ENCODE measurements at places on chromosomes 2 and 18.

GRCh38 chr2:196987649-196988364, 61.3 kb upstream of the PGAP1 start:
- peak; percentile 68 for DNase-seq

- DNase-seq, result no peak
Observed at GRCh38 chr2:117127680-117128079, 686.8 kb upstream of the DDX18 start.

GRCh38 chr2:139574371-139574770, 794.2 kb upstream of the NXPH2 start:
- DNase-seq, result no peak

- no peak for DNase-seq
Observed at GRCh38 chr2:8494151-8494550, 187.7 kb upstream of the ID2 start.

GRCh38 chr2:43254331-43254730, 27.9 kb upstream of the ZFP36L2 start:
- DNase-seq, result no peak

GRCh38 chr2:102736110-102736409, 25.8 kb upstream of the TMEM182 start:
- DNase-seq, result no peak

- DNase-seq, result no peak
Observed at GRCh38 chr2:234986390-234986789, 34.6 kb downstream of the SH3BP4 start.

DNA sequence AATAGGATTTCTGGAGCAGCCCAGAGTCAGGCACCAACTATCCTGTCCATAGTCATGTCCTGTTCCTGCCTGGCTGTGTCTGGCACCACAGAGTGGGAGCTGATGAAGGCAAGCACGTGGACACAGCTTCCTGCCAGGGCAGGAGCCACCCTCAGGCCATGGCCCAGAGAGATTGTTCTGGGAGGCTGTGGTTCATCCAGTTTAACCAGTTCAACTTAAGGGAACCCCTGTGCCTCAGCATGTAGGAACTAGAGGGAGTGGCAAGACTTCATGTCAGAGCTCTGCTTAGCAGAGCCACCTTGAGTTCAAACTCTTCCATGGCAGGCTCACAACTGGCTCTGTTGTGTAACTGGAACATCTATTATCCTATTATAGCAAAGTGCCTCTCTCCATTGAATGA, 73.2 kb upstream of the NCKAP5 start:
- DNase-seq, result no peak

GRCh38 chr18:76378526-76379215, 116.4 kb downstream of the ZNF516 start:
- no peak for DNase-seq

DNA sequence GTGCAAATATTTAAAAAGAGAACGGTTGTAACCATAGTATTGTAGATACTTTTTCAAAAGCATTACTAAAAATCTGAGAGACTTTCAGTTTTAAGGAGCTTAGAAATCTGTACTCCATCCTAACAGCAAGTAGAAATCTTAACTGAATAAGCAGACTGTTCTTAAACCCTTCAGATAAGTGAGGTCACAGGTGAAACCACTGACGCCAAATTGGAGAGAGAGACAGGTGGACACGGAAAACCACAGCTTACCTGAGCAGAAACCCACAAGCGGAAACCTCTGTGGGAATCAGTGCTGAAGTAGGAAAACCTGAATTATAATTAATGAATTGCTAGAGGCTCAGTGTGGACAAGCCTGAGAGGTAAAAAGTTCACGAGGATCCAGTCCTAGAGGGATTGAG, 959.4 kb upstream of the CELF4 start:
- no peak for DNase-seq

GRCh38 chr2:50476174-50476573, 555.8 kb downstream of the NRXN1 start:
- DNase-seq, result no peak

DNA sequence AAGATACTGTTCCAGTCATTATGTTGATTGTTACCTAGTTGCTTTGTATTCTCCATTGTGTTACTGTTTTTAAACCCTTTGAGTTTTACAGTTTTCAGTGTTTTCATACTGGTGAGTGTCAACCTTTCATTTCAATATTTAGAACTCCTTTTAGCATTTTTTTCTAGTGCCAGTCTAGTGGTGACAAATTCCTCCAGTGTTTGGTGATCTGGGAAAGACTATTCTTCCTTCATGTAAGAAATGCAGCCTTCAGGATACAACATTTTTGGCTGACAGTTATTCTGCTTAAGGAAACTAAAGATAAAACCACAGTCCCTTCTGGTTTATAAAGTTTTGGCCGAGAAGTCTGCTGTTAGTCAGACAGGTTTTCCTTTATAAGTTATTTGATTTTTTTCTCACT, 143.8 kb downstream of the ETAA1 start:
- no peak for DNase-seq

GRCh38 chr2:69141061-69141460, 128.1 kb downstream of the ANTXR1 start:
- DNase-seq, result no peak

GRCh38 chr2:42319265-42319664, 41.8 kb downstream of the COX7A2L start:
- no peak for DNase-seq

DNA sequence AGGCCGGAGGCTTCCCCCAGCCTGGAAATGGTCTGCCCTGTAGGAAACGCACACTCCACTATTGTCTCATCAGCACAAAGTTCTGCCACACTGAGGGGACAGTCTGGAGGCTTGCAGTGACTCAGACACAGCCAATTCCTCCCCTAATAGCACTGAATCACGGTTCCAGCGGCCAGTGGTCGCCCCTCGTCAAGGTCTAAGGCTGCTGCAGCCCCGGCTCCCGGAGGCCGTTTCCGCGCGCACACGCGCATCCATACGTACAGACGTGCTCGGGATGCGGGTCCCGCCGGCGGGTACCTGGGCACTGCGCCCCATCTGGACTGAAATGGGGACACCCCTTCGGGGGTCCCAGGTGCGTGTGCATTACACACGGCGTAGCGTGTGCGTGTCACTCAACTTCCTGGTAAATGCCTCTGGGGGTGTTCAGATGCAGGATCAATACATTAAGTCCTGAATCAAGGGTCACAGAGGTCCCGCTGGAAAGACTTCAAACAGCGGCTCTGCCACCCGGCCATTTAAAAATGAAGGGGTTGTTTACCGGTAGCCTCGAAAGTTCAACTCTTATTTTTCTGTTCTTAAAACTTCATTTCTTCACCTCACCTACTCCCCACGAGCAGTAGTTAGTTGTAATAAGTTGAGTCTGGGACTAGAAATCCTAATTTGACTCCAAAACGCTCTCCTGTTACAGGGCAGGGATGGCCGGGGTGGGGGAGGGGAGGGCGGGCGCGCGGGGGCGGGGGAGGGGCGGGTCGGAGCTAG, 572 bp upstream of the ZNF516 start:
- no peak for DNase-seq

- no peak for DNase-seq
Observed at GRCh38 chr2:152499331-152499816, 164.4 kb downstream of the FMNL2 start.

- no peak for DNase-seq
Observed at GRCh38 chr2:21041943-21042707, 1.7 kb downstream of the APOB start.
